ENCODE measurements at places on chromosomes 2 and 18. TPM values are rescaled to one million over a fixed set of nuclear protein-coding genes. Genes with fewer than 3 reads are reported as not detected.

- no peak overlapping the region for H3K27ac ChIP-seq
- peaks cover 16% of the 10 kb centered on the region for H3K4me1 ChIP-seq
- peak overlapping the region; percentile 59 for H3K4me3 ChIP-seq
- H3K27me3 ChIP-seq, result peaks cover 7% of the 10 kb centered on the region
These were observed 504 bp downstream of the ASAP2 start for GRCh38 chr2:9206991-9207640.

The CFAP53 gene
- total RNA-seq, result 0.22 TPM

The PLEKHB2 gene
- total RNA-seq, result 42.4 TPM

GRCh38 chr2:65608466-65608865, 176.1 kb upstream of the SPRED2 start:
- H3K4me1 ChIP-seq, result peaks cover 2% of the 10 kb centered on the region
- no peak for DNase-seq
- no peaks in the 10 kb centered on the region for H3K36me3 ChIP-seq
- H3K27me3 ChIP-seq, result peaks cover 1% of the 10 kb centered on the region
- no peak overlapping the region for H3K4me3 ChIP-seq
- no peak overlapping the region for H3K27ac ChIP-seq

The CDK5R2 gene
- 46.1 TPM for total RNA-seq

DNA sequence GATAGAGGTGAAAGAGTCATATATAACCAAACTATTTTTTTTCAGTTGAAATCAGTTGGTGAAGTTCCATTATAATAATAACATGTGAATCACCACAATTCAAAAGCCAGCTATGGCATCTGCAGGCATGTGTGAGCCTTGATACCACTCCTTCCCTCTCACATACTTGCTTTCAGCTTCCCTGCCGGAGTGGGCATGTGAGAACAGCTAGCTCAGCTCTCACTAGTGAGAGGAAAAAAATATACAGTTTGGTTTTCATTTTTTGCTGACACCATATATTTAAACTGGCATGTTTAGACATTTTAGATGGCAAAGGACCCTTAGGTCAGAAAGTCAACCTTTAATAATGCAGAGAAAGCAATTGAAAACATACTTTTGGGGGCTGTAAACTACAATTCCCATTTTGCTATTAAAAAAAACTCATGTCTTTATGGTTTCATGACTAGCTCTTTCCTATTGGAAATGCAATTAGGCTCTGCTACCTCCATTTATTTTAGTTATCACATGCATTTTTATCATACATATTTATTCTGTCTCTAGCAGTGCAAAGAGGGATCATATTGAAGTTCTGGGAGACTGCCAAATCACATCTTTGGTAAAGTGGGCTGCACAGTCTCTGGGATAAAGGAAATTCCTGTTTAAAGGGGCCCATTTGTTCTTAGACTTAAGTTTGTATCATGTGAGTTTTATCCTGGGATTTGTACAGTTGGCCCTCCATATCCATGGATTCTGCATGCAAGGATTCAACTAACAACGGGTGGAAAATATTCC, 33.2 kb upstream of the SLC40A1 start:
- no peaks in the 10 kb centered on the region for H3K4me1 ChIP-seq
- H3K4me3 ChIP-seq, result no peak overlapping the region
- no peaks in the 10 kb centered on the region for H3K36me3 ChIP-seq
- H3K27me3 ChIP-seq, result no peaks in the 10 kb centered on the region
- H3K27ac ChIP-seq, result no peak overlapping the region

The GTF2A1L gene
- not detected for total RNA-seq

The SLC4A3 gene
- 24.4 TPM for total RNA-seq

DNA sequence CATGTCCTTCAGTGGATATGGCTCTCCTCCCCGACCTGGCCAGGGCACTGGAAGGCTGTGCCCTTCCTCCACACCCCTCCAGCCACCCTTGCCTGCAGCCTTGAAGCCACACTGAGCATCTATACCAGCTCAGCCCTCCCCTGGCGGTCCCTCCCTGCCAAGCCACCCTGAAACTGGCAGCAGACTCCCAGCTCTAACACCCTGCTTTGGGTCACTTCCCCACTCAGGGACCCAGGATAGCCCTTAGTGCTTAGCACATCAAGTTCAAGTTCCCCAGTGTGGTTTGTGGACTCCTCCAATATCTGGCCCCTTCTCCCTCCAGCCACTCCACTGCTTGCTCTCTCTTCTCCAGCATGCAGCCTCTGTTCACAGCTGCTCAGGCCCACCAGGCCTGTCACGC, 89.4 kb downstream of the TNS1 start:
- H3K27me3 ChIP-seq, result peaks cover 5% of the 10 kb centered on the region
- H3K4me3 ChIP-seq, result peak overlapping the region; percentile 10
- H3K36me3 ChIP-seq, result no peaks in the 10 kb centered on the region
- peaks cover 25% of the 10 kb centered on the region for H3K4me1 ChIP-seq
- DNase-seq, result no peak

GRCh38 chr2:232977438-232977971, 35.6 kb downstream of the NGEF start:
- no peaks in the 10 kb centered on the region for H3K36me3 ChIP-seq
- no peak overlapping the region for H3K4me3 ChIP-seq
- peaks cover 7% of the 10 kb centered on the region for H3K4me1 ChIP-seq
- no peak overlapping the region for H3K27ac ChIP-seq
- DNase-seq, result no peak

The RND3 gene
- total RNA-seq, result 49.0 TPM

The SULT6B1 gene
- not detected for total RNA-seq

- no peak overlapping the region for H3K27ac ChIP-seq
- peaks cover 11% of the 10 kb centered on the region for H3K4me1 ChIP-seq
- H3K4me3 ChIP-seq, result no peak overlapping the region
- peaks cover 5% of the 10 kb centered on the region for H3K27me3 ChIP-seq
- H3K36me3 ChIP-seq, result peaks cover 16% of the 10 kb centered on the region
These were observed 32.3 kb downstream of the ADI1 start for GRCh38 chr2:3487028-3487425.

GRCh38 chr2:60353863-60354262, 199.6 kb downstream of the BCL11A start:
- peaks cover 2% of the 10 kb centered on the region for H3K4me1 ChIP-seq
- no peaks in the 10 kb centered on the region for H3K27me3 ChIP-seq
- H3K27ac ChIP-seq, result no peak overlapping the region
- H3K4me3 ChIP-seq, result no peak overlapping the region
- no peaks in the 10 kb centered on the region for H3K36me3 ChIP-seq

DNA sequence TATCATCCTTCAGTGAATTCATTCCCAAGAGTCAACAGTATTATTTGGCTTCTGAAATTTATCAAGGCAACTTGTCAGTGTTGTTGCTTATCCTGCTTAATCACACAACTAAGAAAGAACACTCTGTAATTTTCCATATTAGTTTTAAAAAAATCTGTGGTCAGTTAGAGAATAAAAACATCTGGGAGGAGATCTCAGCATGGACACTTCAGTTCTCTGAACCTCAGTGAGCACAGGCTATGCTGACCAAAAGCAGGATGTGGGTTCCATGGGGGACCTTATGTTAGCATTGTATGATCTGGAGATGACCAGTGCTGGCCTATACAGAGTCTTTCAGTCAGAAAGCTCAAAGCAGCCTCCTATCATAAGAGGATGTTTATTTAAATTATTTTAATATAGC, 79.1 kb upstream of the KLHL14 start:
- no peak overlapping the region for H3K4me3 ChIP-seq
- H3K4me1 ChIP-seq, result no peaks in the 10 kb centered on the region
- H3K27ac ChIP-seq, result no peak overlapping the region
- H3K27me3 ChIP-seq, result no peaks in the 10 kb centered on the region

DNA sequence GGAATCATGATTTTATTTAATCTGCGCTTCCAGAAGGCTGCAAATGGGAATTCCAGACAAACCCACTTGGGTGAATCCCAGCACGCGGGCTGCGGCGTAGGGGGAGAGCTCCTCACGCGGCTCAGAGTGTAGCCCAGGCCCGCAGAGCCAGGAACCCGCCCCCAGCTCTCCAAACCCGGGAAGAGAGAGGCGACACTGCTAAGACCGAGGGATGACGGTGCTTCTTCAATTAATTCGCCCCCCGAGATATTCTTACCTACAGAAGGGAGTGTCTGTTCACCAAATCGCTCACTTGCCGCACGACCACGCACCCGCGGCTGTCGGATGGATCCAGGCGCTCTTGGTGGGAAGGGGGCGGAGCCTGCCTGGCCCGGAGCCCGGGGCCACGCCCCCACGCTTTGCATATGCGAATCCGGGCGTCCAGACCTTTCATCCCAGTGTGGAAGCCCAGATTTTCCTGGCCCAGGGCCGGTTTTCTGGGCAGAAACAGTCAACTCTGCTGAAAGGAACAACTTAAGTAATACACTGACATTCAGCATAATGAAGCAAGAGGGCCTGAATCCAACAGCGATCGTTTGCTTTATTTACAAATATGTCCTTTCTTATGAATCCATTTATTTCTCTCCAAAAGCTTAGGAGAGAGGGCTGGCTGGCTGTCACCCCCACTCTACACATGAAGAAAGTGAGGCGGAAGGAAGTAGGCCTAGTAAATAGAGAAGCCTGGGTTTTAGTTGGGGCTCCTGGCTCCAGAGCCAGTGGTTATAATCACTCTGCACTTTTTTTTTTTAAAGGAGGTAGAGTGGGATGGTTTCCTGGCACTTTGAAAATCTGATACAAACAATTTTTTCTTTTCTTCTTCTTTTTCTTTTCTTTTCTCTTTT, at the start of gene SLC19A3:
Gene SLC19A3, minus strand, starts transcription at position 342 of the 881 bp plus-strand sequence. CDS start 15,710 bp downstream, outside the sequence.
- H3K27me3 ChIP-seq, result peaks cover 2% of the 10 kb centered on the region
- peak; percentile 84 for DNase-seq
- peaks cover 9% of the 10 kb centered on the region for H3K4me1 ChIP-seq
- no peaks in the 10 kb centered on the region for H3K36me3 ChIP-seq

GRCh38 chr18:34985963-34986362, 55.2 kb upstream of the MAPRE2 start:
- H3K27ac ChIP-seq, result no peak overlapping the region
- H3K36me3 ChIP-seq, result no peaks in the 10 kb centered on the region
- no peaks in the 10 kb centered on the region for H3K4me1 ChIP-seq
- no peak for DNase-seq
- H3K27me3 ChIP-seq, result no peaks in the 10 kb centered on the region

DNA sequence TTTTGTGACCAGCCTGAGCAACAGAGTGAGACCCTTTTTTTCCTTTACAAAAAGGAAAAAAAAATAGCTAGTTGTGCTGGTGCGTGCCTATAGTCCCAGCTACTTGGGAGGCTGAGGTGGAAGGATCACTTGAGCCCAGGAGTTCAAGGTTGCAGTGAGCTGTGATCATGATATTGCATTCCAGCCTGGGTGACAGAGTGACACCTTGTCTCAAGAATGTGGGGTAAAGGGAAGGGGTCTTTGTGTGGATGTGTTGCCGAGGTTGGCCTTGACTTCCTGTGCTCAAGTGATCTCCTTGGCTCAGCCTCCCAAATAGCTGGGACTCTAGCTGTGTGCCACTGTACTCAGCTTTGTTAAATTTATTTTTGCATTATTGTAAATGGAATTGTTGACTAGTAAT, 120.6 kb downstream of the ZNF407 start:
- peaks cover 2% of the 10 kb centered on the region for H3K27me3 ChIP-seq
- H3K4me1 ChIP-seq, result peaks cover 6% of the 10 kb centered on the region
- H3K4me3 ChIP-seq, result no peak overlapping the region

DNA sequence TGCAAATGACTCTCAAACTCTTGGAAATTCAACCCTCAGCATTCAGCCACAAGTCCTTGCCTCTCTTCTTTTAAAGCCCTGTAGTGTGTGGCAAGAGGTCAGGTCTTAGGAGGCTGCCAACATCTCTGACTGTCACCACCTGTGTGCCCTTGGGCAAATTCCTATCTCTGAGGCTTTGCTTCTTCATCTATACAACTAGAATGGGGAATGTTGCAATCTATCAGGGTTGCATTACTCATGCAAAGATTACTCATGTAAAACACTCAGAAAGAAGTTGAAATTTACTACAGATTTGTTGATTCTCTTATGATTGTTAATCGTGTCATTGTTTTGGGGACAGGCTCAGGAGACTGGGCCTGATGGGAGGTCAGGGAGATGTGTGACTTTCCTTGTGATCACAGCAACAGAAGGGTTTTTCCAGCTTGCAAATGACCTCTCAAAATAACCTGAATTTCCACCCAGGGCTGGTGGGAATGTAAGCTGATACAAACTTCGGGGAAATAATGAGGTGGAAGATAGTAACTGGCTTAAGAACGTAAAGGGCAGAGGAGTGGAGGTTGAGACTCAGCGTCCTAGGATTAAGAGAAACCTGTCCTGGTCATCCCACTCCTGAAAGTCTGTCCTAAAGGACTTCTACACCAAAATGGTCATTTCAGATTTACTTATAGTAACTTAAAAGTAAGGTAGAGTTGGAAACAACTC, 32.1 kb upstream of the SIGLEC15 start:
- no peaks in the 10 kb centered on the region for H3K27me3 ChIP-seq
- no peak overlapping the region for H3K27ac ChIP-seq
- DNase-seq, result no peak
- H3K4me3 ChIP-seq, result no peak overlapping the region

GRCh38 chr2:220393711-220394110, 766.3 kb downstream of the SLC4A3 start:
- no peak overlapping the region for H3K27ac ChIP-seq
- DNase-seq, result no peak
- H3K4me1 ChIP-seq, result no peaks in the 10 kb centered on the region
- H3K27me3 ChIP-seq, result no peaks in the 10 kb centered on the region

DNA sequence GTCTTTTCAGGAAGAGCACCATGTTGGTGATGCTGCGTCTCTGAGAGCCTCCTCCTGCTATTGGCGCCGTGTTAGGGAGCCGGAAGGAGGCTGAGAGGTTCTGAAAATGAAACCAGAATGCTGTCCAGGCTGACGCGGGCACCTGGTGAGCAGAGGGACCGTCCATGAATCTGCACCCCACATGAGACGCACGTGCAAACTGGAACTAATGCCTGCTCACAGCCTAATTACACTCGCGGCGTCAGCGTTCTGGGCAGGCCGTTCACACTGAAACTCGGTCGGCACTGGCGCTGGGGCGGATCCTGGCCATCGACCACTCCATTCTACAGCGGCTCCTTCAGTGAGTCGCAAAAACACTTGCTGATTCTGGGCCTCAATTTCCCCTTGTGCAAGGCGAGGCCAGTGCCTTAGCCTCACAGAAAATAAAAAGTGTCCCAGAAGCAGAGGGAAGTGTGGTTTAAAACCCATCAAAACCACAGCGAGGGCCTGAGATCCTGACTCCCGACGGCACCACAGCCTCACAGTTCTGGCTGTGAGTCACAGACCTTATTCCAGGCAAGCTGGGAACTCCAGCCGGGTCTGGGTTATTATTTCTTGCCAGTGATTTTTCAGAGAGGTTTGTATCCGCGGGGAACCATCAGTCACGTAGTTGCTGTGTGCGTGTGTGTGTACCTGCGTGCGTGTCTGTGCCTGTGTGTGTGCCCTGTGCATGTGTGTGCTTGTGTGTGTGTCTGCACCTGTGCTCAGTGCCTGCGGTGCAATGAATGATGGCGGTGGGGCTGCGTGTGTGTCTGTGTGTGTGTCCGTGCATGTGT, 49.1 kb upstream of the CTDP1 start:
- no peak overlapping the region for H3K4me3 ChIP-seq
- peaks cover 18% of the 10 kb centered on the region for H3K27me3 ChIP-seq
- no peak for DNase-seq
- H3K27ac ChIP-seq, result peak overlapping the region; percentile 49
- peaks cover 15% of the 10 kb centered on the region for H3K36me3 ChIP-seq

- no peak for DNase-seq
- no peak overlapping the region for H3K4me3 ChIP-seq
- H3K4me1 ChIP-seq, result peaks cover 5% of the 10 kb centered on the region
- peaks cover 2% of the 10 kb centered on the region for H3K27me3 ChIP-seq
- no peak overlapping the region for H3K27ac ChIP-seq
- no peaks in the 10 kb centered on the region for H3K36me3 ChIP-seq
These were observed 23.8 kb downstream of the FHL2 start for GRCh38 chr2:105375001-105375561.

GRCh38 chr2:64990876-64991275, 1.7 kb downstream of the SLC1A4 start:
- peak overlapping the region; percentile 93 for H3K4me3 ChIP-seq
- no peak for DNase-seq
- H3K27ac ChIP-seq, result no peak overlapping the region
- peaks cover 11% of the 10 kb centered on the region for H3K27me3 ChIP-seq
- peaks cover 8% of the 10 kb centered on the region for H3K4me1 ChIP-seq

- H3K27me3 ChIP-seq, result peaks cover 3% of the 10 kb centered on the region
- H3K36me3 ChIP-seq, result no peaks in the 10 kb centered on the region
- DNase-seq, result no peak
- H3K4me1 ChIP-seq, result no peaks in the 10 kb centered on the region
These were observed 280.3 kb upstream of the SKOR2 start for GRCh38 chr18:47531717-47532116.
